Renal cortex interstitium (tissue), 15 donors: ENCODE measurements at places on chromosomes 7 and 10. TPM values are rescaled to one million over a fixed set of nuclear protein-coding genes. Genes with fewer than 3 reads are reported as not detected.

- DNase-seq = no peak
These were observed 314.9 kb upstream of the AUTS2 start for GRCh38 chr7:69283421-69283820.

GPNMB gene
- polyA plus RNA-seq = 21.4 TPM

DNA sequence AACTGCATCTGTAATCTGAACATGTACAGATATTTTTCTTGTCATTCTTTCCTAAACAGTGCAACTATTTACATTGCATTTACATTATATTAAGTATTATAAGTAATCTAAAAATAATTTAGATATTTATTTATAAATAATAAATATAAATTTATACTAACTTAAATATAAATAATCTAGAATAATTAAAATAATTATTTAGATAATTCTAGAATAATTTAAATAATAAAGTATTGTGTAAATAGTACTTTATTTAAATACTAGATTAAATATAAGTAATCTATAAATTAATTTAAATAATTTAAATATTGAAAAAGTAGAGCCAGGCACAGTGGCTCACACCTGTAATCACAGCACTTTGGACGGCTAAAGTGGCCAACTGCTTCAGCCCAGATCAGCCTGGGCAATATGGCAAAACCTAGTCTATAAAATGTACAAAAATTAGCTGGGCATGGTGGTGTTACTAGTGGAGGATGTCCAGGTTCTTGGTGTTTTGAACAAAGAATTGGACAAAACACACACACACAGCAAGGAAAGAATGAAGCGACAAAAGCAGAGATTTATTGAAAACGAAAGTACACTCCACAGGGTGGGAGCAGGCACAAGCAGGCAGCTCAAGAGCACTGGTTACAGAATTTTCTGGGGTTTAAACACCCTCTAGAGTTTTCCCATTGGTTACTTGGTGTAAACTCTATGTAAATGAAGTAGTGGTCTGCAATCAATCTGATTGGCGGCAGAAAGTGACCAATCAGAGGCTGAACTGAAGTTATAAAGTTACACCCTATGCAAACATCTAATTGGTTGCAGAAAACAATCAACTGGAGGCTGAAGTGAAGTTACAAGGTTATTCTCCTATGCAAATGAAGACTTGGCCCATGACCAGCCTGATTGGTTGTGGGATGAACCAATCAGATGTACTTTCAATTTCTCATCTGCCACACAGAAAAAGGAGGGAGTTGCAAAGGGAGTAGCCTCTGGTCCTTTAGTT lies 100.2 kb upstream of the SP4 start:
- no peak for DNase-seq

NXPH1 gene
- 0.06 TPM for polyA plus RNA-seq

DNA sequence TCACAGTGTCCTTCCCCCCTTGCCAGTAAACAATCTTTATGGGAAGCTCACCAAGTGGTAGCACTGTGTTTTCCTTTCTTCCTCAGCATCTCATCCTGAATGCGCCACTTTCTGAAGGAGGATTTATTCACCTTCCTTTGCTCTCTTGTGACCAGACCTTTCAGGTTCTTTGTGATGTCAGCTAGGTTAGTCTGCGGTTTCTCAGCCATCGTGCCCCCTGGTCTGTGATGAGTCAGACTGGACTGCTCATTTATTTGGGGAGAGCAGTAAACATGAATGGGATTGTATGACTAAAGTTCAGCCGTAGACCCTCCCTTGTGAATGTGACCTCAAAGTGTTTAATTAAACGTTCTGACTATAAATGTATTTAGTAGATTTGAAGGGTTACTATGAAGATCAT lies 235.1 kb upstream of the CELF2 start:
- no peak for DNase-seq

IDI1 gene
- 80.0 TPM for polyA plus RNA-seq

TNRC18 gene
- 134 TPM for polyA plus RNA-seq

DNA sequence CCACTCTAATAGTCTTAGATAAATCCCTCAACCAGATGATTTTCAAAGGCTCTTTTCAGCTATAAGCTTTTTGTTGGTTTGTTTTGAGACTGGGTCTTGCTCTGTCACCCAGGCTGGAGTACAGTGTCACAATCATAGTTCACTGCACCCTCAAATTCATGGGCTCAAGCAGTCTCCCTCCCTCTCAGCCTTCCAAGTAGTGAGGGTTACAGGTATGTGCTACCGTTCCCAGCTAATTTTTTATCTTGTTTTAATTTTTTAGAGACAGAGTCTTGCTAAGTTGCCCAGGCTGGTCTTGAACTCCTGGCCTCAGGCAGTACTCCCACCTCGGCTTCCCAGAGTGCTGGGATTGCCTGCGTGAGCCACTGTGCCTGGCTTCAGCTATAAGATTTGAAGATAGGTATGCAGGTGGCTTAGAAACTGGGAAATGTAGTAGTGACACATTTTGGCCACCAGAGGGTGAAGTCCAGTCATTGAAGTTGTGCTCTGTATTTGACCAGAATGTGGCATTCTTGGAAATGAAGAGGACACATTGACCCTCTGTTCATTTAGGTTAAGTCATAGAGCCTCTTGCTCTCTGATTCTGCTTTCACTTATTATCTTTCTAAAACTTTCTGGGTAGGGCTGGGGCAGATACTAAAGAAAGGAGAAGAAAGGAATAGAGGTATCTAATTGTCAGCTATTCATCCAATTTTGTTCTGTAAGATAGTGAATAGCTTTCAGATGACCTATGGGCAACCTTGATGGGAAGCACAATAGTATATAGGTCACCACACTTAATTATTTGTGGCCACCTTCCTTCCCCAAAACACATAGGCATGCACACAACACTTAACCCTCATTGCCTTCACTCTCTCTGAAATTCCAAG lies 36.0 kb downstream of the R3HCC1L start:
- DNase-seq = peak; percentile 35

DNA sequence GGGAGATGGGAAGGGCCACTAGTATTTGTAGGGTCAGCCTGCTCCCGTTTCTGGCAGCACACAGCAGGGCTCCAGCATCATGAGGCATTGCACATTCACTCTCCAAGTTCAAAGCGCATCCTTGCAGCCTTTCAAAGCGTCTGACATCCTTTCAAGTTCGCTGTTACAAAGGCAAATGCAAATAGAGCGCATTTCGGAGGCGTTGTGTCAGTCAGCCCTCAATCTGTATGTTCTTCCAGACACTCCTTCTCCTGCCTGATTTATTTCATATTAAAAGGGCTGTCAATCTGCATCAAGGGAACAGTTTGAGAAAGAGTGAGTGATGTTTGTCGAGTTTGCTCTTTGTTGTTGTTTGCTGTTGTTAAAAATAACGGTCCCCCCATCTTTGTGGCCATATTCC lies 188.5 kb downstream of the SNX10 start:
- DNase-seq = no peak

GRCh38 chr10:32333849-32334248 lies 13.1 kb downstream of the EPC1 start:
- no peak for DNase-seq

DNA sequence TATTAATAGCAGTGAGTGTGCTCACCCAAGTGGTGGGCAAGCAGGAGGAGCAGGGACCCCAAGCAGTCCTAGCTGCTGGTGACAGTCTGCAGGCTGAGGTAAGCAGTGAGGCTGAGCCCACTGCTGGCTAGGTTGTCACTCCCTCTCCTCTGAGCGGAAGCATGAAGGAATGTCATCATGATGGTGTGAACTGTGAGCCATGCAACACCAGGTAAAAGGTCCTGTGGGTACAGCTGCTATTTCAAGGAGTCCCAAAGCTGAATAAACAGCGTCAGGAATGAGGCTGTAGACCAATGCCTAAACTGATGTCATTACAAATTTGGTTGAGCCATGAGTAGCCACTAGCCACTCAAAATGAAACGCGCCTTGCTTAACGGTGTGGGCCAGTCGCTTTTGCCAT lies 126.1 kb downstream of the RNF32 start:
- no peak for DNase-seq

GRCh38 chr10:35564341-35564968 lies 40.7 kb upstream of the GJD4 start:
- peak; percentile 16 for DNase-seq

GRCh38 chr7:18262058-18262457 lies 233.5 kb upstream of the HDAC9 start:
- DNase-seq = no peak

- DNase-seq = no peak
These were observed 154.4 kb downstream of the PRKAG2 start for GRCh38 chr7:151722533-151722932.

SLC16A9 gene
- polyA plus RNA-seq = 31.8 TPM

GRCh38 chr10:17001961-17002749 lies 127.5 kb downstream of the CUBN start:
- DNase-seq = no peak

DNA sequence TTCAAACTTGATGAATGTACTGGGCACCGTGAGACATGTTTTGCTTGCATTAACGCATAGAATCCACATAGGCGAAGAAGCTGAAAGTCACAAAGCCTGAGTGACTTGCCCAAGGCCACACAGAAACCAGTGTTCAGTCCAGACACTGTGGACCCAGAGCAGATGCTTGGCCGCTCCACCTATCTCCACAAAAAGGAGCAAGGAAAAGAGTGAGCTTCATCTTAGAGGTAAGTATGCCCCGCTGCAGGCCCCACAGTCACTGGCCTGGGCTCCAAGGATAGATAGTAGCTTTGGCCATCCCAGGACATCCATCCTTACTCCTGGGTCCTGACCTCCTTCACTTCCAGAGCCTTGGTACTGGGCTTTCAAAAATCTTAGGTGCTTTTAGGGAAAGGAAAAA lies 60.1 kb upstream of the SAMD8 start:
- DNase-seq = no peak

MICALL2 gene
- 10.9 TPM for polyA plus RNA-seq

GRCh38 chr7:144074374-144074773 lies 4.8 kb downstream of the OR2A25 start:
- DNase-seq = no peak

DNA sequence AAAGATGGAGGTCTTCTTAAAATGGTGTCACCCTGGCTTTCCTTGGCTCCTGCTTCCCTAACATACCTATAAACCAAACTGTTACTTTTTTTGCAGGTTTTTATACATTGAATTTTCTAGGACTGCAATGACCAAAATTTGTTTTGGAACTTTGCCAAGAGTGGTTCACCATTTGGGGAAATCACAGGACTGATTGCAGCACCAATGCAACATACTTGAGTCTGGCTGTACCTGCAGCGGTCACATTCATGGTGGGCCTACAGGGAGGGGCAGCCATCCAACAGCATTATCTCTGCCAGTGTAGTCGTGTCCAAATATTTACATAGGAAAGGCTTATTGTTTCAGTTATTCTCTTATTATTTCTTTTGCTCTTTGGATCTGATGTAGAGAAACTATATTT lies 69.0 kb downstream of the HACD1 start:
- DNase-seq = no peak
